Bronchial smooth muscle cell (primary cell): ENCODE measurements at places on chromosomes 7 and 10. TPM values are rescaled to one million over a fixed set of nuclear protein-coding genes. Genes with fewer than 3 reads are reported as not detected.

IKZF5 gene
- 1.2 and 2.2 TPM in 2 replicates for total RNA-seq

A1CF gene
- total RNA-seq = under 0.01 TPM in 1 of 2 replicates, not detected in the other

NPFFR1 gene
- total RNA-seq = under 0.01 TPM in 1 of 2 replicates, not detected in the other

VPS26A gene
- 12.4 and 33.6 TPM in 2 replicates for total RNA-seq

CBX3 gene
- total RNA-seq = 49.8 and 102 TPM in 2 replicates

ACSL5 gene
- total RNA-seq = 3.3 and 4.4 TPM in 2 replicates

NANOS1 gene
- total RNA-seq = 0.09 and 0.32 TPM in 2 replicates
